ENCODE measurements at places on chromosomes 12 and 14.

GRCh38 chr12:101799774-101800173, 31.0 kb downstream of the GNPTAB start:
- no peak for DNase-seq

DNA sequence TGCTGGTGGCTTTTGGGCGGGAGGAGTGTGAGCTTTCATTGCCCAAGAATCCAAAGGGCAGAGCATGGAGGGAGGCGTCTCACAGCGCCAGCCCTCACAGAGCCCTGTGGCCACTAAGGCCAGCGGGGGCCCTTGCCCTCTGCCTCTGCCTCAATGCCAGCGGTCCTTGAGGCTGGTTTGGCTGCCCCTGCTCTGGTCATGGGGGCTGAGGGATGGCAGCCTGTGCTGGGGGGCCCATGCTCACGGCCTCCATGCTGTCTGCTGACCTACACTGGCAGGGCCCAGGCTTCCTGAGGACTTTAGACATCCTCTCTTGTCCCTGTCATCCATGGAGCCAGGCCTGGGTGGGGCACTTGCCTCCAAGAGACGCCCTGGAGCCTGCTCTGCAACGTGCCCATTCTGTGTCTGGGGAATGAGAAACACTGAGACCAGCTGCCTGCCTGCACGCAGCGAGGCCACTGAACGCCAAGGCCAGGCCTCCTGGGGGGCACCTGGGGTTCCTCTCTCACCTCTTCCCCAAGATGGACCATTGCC, 143.4 kb downstream of the KIF26A start:
- no peak for DNase-seq

- no peak for DNase-seq
Measured at GRCh38 chr12:121154793-121155375, 22.2 kb downstream of the P2RX7 start.

DNA sequence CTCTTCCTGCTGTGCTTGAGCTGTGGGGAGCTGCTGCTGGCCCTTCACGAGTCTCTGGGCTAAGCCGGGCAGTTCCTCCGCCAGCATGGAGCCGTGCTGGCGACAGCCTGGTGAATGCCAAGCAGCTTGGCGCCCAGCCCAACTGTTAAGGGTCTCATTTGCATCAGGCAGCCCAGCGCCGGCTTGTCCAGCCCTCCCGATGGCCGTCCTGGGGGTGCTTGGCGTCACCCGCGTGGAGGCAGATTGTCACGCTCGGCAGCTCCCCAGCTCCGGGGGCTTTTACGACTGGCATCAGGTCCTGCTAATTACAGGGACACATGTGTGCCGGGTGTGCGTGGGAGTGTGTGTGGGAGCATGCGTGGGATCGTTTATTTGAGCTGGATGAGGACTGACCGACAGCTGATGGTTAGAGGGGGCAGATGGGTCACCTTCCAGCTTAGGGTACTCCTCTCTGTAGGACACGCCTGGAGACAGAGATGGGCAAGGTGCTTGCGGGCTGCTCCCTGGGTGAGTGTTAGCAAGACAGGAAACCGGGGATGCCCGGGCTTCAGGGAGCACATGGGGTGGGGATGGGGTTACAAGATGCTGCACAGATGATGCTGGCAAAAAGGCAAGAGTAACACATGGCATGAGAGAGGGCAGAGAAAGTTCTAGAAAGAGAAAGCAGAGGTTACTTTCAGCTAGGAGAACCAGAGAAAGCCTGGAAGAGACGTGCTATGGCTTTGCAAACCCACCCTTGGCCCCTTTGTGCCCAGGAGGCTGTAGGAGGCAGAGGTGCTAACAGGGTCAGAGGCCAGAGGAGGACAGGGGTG, 64.1 kb downstream of the KIF26A start:
- DNase-seq: no peak

- DNase-seq: no peak
Measured at GRCh38 chr12:44369998-44370397, 506.1 kb downstream of the NELL2 start.

- no peak for DNase-seq
Measured at GRCh38 chr12:25156061-25156460, 38.9 kb downstream of the DNAI7 start.

GRCh38 chr14:89702073-89702875, 252.3 kb downstream of the EFCAB11 start:
- DNase-seq: peak; percentile 48

DNA sequence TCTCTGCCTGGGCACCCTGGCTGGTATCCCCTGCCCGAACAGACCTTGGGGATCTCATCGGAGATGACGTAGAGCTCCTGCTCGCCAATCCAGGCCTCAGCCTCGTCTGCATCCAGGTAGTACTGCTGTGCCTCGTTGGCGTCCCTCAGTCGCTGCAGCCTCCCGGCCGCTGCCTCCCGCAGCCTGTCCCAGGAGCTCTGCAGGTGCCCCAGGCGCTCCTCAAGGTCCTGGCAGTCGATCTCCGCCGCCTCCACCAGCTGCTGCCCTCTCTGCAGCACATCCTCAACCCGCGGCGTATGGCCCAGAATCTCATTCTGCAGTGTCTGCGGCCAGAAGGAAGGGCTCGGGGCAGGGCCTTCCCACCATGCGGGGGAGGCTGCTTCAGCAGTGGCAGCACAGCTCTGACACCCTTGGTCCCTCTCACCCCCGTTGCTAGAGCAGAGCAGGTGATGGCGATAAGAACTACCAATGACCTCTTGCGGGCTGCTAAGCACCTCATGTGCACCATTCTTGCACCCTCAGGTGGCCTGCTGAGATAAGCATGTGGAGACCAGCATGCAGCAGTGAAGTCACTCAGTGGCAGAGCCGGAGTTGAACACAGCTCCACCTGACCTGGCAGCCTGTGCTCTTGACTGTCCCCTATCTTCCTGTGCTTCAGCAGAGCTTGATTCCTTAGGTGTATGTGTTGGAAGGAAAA, 71.0 kb downstream of the PLEKHG3 start:
- DNase-seq: no peak

- DNase-seq: peak; percentile 20
Measured at GRCh38 chr14:32075672-32076277, 1.3 kb upstream of the ARHGAP5 start.

DNA sequence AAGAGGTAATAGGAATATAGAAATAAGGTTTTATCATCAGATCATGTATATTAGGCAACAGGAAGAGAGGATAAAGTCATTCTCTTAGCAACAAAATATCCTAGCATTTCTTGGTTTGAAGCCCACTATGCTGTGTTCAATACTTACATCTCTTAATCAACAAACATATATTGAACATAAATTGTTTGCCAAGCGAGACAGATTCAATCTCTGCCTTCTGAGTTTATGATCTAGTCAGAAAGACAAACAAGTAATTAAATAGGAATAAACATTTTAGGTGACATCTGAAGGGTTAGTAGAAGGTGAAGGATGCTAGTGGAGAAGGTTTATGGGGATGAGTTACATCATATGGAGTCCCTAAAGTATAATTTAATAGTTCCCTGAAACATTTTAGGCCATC, 54.8 kb downstream of the PPHLN1 start:
- no peak for DNase-seq

DNA sequence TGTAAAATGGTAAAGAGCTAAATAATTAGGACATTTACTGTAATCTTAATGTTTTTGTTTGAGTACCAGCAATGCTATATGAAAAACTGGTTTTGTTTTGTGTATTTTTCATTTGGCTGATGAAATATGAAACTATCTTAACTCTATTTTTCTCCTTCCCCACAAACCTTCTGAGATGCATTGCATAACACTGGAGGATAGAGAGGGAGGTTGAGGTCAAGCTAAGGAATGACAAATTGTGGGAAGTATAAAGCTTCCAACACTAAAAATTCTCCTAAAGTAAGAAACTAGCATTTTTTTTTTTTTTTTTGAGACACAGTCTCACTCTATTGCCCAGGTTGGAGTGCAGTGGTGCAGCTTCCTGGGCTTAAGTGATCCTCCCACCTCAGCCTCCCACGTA, 31.5 kb upstream of the SRP54 start:
- DNase-seq: peak; percentile 56

DNA sequence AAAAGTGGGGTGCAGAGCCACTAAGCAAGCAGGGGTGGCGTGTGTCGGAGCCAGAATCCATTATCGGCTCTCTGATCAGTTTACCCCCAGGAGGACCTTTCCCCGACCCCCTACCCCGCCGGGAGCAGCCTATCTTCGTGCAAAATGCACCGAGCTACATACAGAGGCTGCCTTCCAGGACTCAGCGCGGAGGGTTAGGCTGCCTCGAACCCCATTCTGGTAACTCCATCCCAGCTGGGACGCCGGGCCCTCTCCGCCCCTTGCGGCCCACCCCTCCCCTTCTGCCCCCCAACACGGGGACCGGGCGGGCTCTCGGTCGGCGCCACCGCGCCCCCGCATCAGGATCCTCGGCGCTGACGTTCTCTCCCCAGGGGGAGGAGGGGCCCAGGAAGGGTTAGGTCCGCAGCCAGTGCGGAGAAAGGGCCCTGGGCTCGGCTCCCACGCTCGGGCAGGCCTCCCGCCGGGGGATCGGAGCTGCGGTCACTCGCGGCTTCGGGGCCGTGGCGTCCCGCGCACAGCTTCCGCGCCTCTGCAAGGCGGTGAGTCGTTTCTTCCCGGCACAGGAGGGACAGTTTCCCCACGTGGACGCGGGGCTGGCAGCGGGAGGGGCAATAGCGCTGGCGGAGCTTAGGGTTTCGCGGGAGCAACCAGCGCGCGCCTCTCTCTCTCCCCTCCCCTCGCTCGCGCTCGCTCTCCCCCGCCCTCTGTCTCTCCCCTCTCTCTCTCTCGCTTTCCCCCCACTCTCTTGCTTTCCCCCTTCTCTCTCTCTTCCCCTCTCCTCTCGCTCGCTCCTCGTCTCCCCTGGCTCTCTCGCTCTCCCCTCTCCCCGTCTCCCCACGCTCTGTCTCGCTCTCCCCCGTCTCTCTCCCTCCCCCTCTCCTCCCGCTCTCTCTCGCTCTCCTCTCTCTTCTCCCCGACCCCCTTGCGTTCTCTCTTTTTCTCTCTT, 12.5 kb upstream of the MAP3K9 start:
- DNase-seq: peak; percentile 13

GRCh38 chr14:73027546-73027945, 640 bp upstream of the ZFYVE1 start:
- no peak for DNase-seq

- DNase-seq: no peak
Measured at GRCh38 chr14:51691176-51691575, 39.5 kb downstream of the FRMD6 start.

GRCh38 chr14:99578541-99579101, 25.4 kb downstream of the CCDC85C start:
- DNase-seq: no peak

GRCh38 chr14:90440021-90440451, 43.2 kb downstream of the CALM1 start:
- peak; percentile 33 for DNase-seq

DNA sequence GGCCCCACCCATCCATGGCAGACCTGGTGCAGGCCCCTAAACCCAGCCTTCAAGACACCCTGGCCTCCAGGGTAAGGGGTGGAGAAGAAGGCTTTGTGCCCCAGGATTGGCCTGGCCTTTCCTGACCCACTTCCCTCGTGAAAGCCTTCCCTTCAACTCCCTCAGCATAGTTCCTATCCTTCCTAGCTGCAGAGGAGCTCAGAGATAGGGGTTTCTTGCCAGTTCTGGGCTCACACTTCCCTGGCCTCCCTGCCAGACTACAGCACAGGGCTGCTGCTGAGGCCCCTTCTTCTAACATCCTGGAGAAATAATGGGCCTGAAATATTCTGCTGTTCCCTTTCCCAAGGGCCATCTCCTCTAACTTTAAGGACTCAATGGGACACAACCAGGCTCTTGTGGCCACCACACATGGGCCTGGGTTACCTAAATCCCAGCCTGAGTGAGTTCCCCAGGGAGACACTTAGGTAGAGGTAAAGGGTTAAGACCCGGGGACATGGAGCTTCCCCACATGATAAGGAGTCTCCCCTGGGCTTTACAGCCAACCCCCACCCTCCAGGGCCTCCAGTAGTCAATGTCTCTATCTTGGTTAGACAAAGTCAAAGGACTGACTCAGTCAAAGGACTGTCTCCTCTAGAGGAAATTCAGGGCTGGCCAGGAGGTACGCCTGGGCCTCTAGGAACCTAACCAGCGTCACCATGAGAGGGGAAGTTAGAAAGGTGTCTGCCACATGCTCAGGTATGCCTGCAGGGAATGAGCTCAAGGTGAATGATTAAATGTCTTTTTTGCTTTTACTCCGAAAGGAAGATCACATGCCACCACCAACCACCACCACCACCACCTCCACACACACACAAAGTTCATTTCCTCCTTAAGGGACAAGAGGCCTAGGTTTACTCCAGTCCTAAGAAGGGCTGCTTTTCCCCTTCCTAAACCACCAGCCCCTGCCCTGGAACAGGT, 7.1 kb downstream of the ZFP36L1 start:
- no peak for DNase-seq

- no peak for DNase-seq
Measured at GRCh38 chr12:92828565-92828964, 100.5 kb downstream of the EEA1 start.

- no peak for DNase-seq
Measured at GRCh38 chr14:95137804-95138167, 19.5 kb downstream of the DICER1 start.

GRCh38 chr12:59594943-59595500, 807 bp upstream of the SLC16A7 start:
- DNase-seq: no peak

GRCh38 chr12:52387859-52388258, 2.4 kb upstream of the KRT84 start:
- no peak for DNase-seq

- no peak for DNase-seq
Measured at GRCh38 chr12:46351886-46352650, 20.5 kb downstream of the SLC38A2 start.

DNA sequence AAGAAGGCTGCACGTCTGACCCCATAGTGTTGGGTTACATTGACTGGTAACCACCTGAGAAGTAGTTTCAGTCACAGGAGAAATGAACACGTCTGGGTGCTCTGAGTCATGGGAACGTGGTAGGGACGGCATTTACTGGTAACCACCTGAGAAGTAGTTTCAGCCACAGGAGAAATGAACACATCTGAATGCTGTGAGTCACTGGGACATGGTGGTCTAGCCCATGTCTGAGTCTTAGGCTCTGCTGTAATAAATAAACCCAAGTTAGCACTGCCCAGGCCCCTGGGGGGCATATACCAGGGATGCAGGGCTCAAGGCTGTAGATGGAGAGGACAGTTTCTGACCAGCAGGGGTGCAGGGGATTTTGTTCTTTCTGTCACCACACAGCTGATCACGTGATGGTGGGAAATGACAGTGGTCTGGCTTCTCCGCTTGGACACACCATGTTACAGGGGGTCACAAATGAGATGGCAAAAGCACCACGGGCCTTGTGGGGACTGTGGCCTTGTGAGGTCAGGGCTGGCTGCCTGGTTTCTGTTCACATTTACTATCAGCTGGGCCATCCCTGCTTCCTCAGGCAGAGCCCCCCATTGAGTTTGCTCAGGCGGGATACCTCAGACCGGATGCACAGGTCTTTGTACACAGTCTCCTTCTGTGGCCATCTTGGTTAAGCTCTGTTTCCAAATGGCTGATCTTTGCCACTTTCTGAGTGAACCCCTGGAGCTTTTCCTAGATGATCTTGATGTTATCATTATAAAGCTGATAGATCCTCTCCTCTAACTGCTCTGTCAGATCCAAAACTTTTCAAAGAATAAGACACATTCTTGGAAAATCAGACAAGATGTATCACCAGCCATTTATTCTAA, 9.8 kb upstream of the C12orf42 start:
- no peak for DNase-seq
